NCI-H82 (cell line): ENCODE measurements at places on chromosomes 3 and 15.

GRCh38 chr3:146550070-146550615 lies 5.7 kb upstream of the PLSCR1 start:
- no peak for DNase-seq

DNA sequence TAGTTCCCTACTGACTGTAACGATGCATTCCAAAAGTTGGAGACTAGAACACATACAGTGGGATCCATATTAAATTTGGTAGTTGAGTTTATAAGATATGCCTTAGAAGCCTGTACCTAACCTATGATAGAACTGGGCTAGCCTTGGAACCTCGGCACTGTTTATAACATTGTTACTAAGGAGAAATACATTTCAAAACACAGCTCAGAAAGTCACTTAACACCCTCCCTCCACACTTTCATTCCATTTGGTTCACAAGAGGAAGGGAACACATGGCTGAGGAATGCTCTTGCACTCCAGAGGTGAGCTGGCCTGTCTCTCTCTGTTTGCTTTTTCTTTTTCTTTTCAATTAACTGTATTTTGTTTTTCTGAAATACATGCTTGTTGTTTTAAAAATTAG lies 48.7 kb upstream of the TSC22D2 start:
- no peak for DNase-seq

GRCh38 chr3:2614578-2614977 lies 495.6 kb downstream of the IL5RA start:
- DNase-seq = no peak

DNA sequence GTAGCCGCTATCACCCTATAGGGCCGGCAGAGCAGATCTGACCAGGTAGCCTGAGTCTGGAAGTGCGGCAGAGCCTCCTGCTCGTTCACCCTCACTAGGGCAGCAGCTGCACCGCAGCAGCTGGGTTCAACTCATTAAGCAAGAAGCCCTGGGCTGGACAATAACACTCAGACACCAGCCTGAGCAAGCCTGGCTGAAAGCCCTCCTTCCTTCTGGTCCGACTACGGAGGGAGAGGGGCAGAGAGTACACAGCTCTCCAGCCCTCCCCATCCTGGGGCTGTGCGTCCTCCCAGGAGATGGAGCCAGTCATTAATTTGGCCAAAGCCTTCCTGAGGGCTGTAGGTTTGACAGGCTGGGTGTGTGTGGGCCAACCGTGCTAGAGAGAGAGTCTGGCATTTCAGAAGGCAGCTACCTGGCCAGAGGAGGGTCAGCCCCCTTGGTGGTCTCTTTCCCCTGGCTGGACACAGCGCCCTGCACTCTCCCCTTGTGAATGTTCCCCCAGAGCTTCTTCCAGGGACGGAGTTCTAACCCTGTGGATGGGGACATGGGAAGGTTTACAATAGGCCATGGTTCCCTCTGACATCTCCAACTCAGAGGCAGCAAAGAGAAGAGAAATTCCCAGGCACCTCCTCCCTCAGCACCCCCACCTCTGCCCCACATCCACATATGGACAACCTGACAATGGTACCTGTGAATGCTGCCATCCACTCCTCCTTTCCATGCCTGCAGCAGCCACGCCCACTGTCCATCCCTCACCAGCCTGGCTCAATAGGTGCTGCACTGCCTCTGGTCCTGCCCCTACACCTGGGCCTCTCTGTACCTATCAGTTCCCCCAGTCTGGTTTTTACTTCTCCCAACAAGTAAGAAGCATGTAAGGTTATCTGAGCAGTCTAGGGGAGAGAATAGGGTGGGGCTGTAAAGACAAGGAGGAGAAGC lies 6.5 kb downstream of the CHRNB4 start:
- DNase-seq = peak; percentile 26

GRCh38 chr3:184811663-184811998 lies 335 bp upstream of the VPS8 start:
- no peak for DNase-seq

DNA sequence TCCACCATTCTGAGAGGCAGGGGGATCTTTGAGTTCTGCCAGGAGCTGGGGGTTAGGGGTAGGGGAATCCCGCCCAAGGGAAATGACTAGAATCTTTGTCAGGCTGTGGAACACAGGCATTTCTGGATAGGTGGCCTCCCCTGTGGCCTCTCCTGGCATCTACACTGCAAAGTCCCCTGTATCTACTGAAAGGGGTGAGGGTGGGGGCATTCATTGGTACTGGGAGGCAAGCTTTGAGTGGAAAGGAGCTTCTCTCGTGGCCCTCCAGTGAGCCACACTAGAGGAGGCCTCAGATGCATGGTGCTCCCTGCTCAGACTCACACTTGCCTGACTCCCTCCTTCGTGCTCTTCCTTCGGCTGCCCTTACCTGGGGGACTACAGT lies 59.9 kb downstream of the CCNL1 start:
- no peak for DNase-seq

GRCh38 chr15:90709278-90709677 lies 7.9 kb upstream of the BLM start:
- no peak for DNase-seq

- no peak for DNase-seq
Observed at GRCh38 chr3:24344784-24345439, 149.7 kb downstream of the THRB start.

DNA sequence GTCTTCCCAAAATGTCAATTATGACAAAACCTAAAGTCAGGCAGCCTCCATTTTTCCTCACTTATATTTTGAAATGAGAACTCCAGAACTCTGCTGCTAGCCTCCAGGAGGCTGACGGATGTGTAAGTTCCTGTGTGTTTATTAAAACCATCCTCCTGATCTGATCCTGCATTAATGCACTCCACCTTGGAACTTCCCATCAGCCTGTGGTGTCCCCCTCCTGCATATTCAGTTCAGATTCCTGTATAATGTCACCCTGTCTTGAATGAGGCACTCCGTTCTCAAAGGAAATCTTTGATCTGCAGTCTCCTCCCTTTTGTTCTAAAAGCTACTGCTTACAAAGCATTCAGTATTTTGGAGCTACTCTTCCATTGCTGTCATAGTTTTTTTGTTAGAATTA lies 318.2 kb upstream of the ONECUT1 start:
- no peak for DNase-seq

DNA sequence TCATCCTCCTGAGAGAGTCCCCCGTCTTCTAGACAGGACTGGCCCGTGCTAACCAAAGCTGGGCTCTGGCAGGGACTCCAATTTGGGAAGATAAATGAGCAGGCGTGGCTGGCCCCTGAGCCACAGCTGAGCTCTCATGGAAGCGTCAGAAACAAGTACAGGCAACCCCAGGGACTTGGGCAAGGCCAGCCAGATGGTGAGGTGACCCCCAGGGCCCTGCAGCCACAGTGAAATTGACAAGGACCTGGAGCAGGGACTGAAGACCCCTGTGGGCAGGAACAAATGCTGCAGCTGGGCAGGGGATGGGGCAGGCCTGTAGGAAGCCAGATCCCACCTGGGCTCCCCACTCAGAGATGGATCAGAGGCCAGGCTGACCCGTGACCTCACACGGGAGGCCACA lies 32.8 kb upstream of the CGNL1 start:
- DNase-seq = peak; percentile 32

DNA sequence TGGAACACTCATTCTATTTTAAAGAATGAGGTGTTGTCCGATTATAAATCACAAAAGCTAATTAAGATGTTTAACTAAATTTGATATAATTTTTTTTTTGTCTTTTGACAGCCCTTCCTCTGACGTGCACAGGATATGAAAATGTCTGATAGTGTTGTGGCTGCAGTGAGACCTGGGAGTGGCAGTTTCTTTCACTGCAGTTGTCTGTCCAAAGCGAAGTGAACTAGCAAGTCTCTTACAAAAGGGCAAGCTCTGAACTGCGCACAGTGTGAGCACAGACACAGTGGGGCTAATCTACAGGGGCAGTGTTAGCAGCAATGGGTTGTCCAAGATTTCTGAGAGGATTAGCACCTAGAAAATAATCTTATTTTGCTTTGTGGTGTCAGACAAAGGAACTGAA lies 29.1 kb upstream of the MYRIP start:
- peak; percentile 22 for DNase-seq

DNA sequence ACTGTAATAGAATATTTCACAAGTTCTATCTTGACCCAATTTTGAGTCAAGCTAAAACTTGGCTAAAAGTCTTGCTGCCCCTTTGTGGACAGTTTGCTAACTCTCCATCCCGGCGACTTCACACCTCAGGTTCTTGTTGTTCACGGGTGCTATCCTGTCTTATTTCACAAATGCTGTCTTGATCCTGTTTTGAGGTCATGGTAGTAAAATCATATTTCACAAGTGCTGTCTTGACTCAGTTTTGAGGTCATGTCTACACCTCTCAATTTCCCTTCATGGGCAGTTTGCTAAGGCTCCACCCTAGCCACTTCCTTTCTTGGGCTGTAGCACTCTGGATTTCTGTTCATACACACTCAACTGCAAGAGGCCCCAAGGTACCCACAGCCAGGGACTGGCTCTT lies 45.0 kb upstream of the GK5 start:
- no peak for DNase-seq

GRCh38 chr3:65633018-65633638 lies 405.6 kb downstream of the MAGI1 start:
- no peak for DNase-seq

- DNase-seq = no peak
Observed at GRCh38 chr3:65939801-65940246, 98.9 kb downstream of the MAGI1 start.

GRCh38 chr3:50125541-50126286 lies 29.4 kb upstream of the SEMA3F start:
- DNase-seq = peak; percentile 71

GRCh38 chr3:42010530-42010929 lies 48.6 kb upstream of the ULK4 start:
- peak; percentile 89 for DNase-seq

DNA sequence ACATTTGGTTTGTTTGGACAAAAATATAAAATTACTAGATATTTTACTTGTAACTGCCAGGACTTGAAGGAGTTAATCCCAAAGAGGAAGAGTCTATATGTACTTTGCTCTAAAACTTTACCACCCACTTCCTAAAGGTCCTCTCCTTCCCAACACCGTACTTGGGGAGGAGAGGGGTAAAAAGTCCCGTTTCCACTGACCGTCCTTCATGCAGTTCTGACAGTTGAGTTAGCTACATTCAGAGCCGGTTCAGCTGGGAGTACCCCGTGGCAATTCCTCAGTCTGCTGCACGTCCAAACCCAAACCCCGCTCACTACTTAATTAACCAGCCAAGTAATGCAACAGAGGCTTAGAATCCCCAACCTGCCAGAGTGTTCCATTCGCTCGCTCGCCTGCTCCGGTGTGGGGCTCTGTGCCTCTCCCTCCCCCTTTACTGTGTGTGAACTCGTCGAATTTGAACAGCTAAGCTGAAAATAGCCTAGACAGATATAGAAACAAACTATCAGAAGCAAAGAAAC lies 519.7 kb downstream of the FOXP1 start:
- peak; percentile 20 for DNase-seq
